ENCODE measurements at places on chromosomes 6 and 20. TPM values are rescaled to one million over a fixed set of nuclear protein-coding genes. Genes with fewer than 3 reads are reported as not detected.

The SLC17A3 gene
- total RNA-seq: not detected

The SYCP2 gene
- total RNA-seq: 1.0 TPM

The PTCRA gene
- not detected for total RNA-seq

The NKAIN4 gene
- not detected for total RNA-seq

The HCK gene
- total RNA-seq: 4.3 TPM

The CCM2L gene
- 7.5 TPM for total RNA-seq

The MMP24 gene
- total RNA-seq: 0.25 TPM

The LAMA4 gene
- 103 TPM for total RNA-seq

The POFUT1 gene
- 28.9 TPM for total RNA-seq

The TMEM217 gene
- 0.80 TPM for total RNA-seq
